ENCODE measurements at places on chromosomes 2 and 18.

GRCh38 chr2:71683070-71683469, 229.7 kb downstream of the DYSF start:
- DNase-seq = no peak

- DNase-seq = no peak
Observed at GRCh38 chr2:20649576-20649975, 1.3 kb downstream of the HS1BP3 start.

GRCh38 chr18:32040936-32041335, 22.3 kb downstream of the RNF125 start:
- DNase-seq = peak; percentile 60

- DNase-seq = peak; percentile 2
Observed at GRCh38 chr2:127048618-127048935, 58.4 kb downstream of the BIN1 start.

- DNase-seq = no peak
Observed at GRCh38 chr2:216698895-216699294, 3.5 kb upstream of the IGFBP5 start.

- peak; percentile 17 for DNase-seq
Observed at GRCh38 chr2:50491541-50492476, 540.1 kb downstream of the NRXN1 start.

DNA sequence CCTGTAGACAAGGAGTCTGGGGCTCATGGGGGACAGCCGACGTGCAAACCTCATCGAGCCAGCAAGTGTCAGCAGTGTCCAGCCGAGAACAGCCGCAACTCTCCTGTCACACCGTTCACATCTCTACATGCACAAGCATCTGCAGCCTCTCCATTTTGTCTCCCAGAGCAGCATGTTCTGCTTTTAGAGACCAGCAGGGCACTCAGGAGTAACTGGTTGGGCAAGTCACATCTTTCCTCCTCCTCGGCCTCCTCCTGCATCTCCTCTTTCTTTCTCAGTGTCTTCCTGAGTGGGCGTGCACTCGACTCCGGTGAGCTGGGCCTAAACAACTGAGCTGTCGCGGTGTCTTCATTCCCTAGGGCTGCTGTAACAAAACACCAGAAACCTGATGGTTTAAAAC, 249.9 kb downstream of the SH3BP4 start:
- no peak for DNase-seq

GRCh38 chr2:142536492-142536891, 341.0 kb upstream of the KYNU start:
- no peak for DNase-seq

GRCh38 chr2:201208563-201209252, 25.8 kb downstream of the CASP10 start:
- DNase-seq = no peak

DNA sequence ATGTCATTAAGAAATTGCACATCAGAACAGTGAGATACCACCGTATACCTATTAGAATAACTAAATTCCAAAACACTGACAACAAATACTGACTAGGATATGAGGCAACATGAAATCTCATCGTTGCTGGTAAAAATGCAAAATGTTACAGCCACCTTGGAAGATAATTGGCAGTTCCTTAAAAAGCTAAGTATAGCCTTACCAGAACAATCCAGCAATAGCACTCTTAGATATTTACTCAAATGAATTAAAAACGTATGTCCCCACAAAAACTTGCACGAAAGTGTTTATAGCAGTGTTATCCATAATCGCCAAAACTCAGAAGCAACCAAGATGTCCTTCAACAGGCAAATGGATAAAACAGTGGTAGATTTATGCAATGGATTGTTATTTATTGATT, 241.7 kb downstream of the EPHA4 start:
- no peak for DNase-seq

DNA sequence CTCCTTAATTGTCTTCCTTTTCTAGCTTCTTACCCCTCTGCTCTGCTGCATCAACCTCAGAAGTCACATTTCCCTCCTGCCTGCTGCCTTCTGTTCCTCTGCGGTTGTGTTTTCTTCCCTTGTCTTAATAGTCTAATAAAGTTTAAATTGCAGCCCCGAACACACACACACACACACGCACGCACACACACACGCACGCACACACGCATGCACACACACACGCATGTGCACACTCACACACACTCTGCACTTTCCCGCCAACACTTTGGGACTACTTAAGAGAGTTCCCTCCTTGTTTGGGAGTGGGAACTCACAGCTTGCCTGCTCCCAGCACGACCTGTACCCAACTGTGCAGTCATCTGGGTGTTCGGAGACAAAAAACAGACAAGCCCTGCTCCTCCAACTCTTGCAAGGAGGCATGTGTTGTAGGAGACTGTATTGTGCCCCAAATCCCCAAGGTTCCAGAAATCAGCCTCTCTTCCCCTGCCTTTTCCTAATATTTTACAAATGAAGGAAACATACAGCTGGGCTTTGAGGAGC, 99.1 kb downstream of the SETBP1 start:
- no peak for DNase-seq

DNA sequence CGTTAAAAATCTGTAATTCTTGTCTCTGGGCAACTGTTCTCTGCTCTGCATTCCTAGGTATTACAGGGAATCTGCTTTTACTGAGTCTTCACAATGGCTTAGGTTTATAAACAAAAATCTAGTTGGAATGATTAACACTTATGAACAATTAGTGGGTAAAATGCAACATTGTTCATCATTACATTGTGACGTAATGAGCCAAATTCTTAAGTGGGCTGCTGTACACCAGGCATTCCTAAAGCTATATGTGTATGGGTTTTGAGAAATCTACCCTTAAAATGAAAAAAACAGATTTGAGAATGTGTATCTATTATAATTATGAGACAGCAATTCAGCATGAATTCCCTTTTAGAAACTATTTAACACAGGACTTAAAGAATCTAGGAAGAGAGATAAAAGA, 41.5 kb upstream of the ERBB4 start:
- DNase-seq = no peak

DNA sequence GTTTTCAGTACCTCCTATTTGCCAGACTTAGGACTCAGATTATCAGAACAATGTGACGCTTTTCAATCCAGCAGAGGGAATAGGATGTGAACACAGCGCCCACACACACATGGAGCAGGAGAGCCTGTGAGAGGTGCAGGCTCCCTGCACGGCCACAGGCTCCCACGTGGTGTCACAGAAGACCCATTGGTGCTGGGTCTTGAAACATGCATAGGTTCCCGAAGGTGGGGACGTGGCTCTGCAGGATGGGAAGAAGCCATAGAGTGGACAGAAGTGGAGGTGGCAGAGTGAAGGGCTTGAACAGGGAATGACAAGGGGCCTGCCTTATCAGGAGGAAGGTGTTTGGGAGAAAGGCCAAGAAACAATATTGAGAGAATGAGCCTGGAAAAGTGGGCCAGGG, 78.5 kb upstream of the BCL2L11 start:
- no peak for DNase-seq

DNA sequence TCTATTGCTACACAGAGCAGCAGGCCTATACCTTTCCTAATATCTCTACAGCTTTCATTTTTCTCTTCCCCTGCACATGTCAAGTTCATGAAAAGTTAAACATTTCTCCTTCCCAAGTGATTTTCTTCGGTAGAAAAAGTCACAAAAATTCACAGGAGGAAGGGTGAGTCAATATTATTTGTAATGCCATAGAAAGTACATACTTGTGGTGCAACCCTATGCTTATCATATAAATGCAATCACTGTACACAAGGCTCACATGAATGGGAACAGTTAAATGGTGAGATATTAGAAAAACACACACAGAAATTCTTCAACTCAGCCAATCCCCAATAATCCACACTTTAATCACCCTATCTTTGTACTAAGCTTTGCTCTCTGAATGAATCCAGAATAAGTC, 651.6 kb downstream of the LRRTM4 start:
- DNase-seq = no peak

DNA sequence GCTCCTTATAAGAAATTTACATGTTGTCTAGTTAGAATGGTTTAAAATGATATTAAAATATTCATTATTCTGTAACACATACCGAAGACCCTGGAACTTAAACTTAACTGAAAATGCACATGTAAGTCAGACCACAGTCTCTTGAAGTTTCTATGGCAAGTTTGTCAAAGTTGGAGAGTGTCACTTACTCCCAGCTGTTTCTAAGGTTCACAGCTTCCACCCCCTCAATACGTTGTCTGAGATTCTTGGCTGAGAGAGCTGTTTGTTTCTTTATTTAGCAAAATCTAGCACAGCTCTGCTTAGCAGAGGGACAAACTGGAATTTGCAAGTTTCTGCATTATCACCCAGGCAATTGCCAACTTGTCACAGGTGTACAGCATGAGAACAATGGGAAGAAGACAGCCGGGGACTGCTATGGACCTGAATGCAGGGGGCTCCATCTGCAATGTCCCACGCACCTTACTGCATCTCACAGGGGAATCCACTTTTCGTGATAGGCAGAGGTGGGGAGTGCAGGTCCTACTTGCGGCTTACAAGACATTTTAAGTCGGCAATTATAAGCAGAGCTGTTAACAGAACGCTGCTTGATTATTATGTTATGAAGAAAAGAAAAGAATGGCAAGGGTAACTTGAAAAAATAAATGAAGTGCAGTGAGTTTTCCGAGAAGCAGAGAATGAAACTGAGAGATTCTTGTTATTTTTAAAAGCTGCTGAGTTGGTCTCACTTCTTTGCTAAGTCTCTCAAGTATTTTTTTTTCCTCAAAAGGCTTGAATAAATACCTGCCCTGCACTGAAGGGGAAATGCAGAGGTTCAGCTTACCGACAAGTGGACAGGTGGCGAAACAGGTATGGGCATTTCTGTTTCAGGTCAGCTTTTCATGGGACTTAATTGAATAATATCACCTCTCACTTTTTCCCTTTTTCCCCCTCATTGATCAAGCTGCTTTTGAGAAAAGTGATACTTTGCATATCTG, 1072.1 kb upstream of the FANCL start:
- no peak for DNase-seq

DNA sequence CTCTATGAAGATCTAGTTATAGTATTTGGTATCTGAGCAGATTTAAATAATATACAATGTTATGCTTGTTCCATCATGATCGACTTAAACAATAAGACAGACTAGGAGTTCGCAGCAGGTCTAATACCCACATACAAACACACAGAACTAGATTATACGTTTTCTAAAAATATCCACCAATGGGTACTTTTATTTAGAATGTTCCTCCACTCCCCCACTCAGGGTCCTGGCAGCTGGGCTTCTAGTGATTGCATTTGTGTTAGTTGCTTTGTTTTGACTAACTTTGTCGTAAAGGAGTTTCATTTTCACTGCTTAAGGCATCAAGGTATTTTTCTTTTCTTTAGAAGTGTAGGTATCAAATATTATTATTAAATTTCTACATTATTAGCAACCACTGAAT, 91.4 kb downstream of the RPRM start:
- DNase-seq = no peak

- DNase-seq = no peak
Observed at GRCh38 chr2:47327295-47327694, 75.7 kb upstream of the MSH2 start.

DNA sequence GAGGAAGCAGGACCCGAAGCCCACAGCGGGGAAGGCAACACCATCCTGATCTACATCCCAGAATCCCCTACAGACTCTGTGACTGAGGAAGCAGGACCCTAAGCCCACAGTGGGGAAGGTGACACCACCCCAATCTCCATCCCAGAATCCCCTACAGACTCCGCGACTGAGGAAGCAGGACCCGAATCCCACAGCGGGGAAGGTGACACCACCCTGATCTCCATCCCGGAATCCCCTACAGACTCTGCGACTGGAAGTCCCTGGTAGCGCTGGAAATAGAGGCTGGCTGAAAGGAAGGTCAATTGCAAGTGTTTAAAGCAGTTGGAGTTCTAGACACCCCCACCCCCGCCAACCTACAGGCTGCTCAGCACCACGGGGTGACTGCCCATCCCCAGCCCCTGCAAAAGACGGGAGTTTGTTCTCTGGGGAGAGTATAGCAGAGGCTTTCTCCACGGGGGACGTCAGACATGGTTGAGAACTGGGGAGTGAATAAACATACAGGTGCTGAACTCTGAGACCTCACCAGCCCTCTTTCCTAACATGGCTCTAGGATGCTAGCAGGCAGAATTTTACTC, 21.0 kb downstream of the CIB4 start:
- DNase-seq = no peak

DNA sequence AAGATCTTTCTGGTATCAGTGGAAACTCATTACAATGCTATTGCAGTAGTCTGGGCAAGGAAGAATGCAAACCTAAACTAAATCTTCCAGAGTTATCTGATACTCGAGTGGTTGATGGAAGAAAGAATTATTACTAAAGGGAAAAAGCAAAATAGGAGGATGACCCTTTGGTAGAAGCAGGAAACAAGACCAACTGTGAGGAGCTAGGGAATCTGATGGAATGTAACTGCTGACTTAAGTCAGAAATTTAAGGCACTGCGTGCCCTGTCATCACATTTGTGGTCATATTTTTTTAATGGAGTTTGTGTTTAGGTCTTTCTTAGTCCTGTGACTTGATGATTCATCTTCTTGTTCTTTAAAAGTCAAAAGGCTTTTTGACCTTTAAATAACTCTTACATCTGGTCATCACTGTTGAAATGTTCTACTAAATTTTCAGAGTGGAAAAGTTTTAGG, 36.5 kb upstream of the ARMC9 start:
- no peak for DNase-seq

DNA sequence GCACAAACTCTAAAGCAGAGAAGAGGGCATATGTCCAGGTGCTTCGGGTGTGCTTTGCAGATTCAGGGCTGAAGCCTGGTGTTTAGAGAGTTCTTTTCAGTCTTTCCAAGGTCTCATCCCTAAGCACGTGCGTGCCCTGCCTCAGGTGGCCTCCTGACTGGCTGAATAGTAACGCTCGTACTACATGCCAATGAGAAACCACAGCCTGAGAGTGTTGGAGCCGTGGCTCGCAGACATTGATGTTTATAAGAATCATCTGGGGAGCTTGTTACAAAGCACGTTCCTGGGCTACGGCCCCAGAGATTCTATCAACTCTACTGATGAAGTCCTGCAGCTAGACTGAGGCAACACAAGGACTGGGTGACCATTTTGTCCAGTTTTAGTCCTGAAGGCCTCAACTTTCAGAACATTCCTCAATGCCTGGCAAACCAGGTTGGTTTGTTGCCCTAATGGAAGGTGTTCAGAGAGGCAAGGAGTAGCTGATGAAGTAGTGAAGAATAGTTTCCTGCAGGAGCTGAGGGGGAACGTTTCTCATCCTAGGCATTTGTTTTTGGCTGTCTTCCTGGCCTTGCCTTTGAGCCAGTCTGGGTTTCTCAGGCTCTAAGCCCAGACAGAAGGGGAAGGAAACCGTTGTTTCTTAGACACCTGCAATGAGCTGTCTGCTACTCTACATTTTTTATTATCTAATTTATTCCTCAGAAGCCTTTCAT, 31.5 kb upstream of the HAAO start:
- no peak for DNase-seq

GRCh38 chr2:234172532-234172931, 122.0 kb downstream of the SPP2 start:
- no peak for DNase-seq

GRCh38 chr18:58303363-58303762, 259.3 kb downstream of the NEDD4L start:
- peak; percentile 58 for DNase-seq

DNA sequence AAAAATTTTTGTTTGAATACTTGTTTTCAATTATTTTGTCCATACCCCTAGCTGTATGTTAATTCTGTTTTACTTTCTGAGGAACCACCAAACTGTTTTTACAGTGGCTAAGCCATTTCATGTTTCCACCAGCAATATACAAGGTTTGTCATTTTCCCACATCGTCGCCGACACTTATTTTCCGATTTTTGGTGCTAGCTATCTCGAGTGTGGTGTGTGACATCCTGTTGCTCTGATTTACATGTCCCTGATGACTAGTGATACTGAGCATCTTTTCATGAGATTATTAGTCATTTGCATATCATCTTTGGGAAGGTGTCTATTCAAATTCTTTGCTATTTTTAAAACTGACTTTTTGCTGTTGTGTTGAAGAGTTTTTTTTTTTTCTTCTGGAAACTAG, 7.2 kb upstream of the GPC1 start:
- peak; percentile 55 for DNase-seq

All from activated CD4-positive, alpha-beta T cell treated with anti-CD3 and anti-CD28 coated beads for 48 hours (primary cell).